Stimulated activated CD8-positive, alpha-beta memory T cell treated with anti-CD3 and anti-CD28 coated beads, Interleukin-4, amount 100 ng/mL, for 1 hour (primary cell): ENCODE measurements at places on chromosomes 11 and 22.

DNA sequence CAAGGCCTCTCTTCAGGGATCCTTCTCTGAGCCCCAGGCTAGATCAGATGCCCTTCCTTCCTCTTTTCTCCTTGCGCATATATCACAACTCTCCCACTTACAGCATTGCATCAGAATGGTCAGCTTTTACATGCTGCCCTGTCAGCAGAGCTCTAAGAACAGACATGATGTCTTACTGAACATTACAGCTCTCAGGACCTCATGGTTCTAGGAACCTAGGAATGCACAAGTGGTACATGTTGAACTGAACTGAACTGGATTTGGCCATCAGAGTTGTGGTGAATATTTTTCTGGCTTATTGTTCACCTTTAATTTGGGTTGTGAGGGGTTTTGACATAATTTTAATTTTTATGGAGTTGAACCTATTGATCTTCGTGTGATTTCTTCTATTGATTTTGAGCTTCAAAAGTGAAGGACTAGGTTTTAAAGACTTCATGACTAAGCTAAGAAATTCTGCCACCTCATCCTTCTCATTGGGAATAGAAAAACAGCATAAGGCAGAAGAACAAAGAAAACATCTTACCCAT is 37.7 kb upstream of the SPON1 start:
- DNase-seq: no peak

- DNase-seq: no peak
Measured at GRCh38 chr11:63610604-63611394, 3.4 kb downstream of the PLAAT3 start.

DNA sequence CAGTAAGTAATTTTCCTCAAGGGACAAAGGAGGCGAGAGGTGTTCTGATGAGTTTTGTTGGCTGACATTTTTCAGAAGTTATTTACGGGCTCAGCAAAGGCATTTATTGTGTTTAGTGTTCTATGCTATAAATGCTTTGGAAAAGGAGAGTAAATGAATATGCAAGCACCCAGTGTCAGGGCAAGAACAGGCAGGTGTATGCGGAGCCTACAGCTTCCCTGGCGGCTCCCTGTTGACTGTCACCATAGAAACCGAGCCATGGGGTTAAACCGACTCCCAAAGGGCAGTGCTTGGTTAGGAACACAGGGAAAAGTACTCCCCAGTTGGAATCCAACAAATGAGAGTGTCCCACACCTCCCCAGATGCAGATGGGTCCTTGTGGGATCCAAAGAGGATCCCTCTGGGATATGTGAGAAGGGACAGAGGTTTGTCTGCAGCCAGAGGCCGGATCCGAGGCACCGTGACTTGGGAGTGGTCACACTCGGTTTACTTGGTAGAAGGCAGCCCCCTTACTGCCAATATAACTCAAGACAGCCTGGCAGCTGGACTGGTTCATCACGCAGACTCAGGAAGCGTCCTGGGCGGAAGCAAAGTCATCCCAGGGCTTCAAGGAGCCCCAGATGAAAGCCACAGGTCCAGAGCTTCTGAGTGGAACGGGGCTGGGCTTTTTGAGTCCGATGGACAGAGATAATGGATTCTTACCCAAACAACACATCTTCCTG is 329.7 kb downstream of the CTTN start:
- no peak for DNase-seq

DNA sequence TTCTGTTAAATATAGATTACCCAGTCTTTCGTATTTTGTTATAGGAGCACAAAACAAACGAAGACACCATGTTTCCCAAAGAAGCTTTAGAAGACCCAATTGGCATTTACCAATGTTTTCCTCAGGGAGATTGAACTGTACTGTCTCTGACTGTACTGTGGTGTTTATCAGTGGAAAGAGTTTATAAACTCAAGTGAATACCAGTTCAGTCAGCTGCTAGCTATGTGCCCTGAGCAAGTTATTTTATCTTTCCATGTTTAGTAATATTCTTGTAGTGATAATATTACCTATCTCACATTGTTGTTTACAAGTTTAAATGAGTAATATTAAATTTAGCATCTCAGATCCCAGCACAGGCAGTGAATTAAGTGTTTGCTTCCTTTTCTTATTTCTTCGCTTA is 773.2 kb downstream of the KCNA4 start:
- no peak for DNase-seq

DNA sequence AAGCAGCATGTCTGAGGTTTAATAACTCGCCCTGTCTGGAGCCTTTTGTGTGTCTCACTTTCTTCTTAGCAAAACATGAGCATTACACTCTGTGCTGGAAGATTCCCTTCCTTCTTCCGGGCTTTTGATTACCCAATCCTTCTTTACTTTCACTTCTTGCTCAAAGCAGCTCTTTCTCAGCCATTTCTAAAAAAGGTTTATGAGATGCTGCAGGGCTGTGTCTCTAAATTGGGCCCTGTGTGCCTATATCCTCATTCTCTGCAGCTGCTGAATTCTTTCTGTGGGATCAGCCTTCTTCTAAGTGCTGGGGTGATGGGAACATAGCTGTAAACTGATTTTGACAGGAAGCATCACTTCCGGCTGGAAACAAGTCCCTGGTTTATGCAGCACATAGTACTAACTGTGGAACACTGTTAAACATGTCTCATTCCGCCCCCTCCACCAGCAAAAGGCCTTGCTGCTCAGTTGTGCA is 71.8 kb downstream of the PIWIL4 start:
- no peak for DNase-seq

GRCh38 chr22:48948575-48949170 is 879.0 kb downstream of the BRD1 start:
- no peak for DNase-seq

GRCh38 chr11:108093128-108093904 is 28.1 kb upstream of the ACAT1 start:
- no peak for DNase-seq

DNA sequence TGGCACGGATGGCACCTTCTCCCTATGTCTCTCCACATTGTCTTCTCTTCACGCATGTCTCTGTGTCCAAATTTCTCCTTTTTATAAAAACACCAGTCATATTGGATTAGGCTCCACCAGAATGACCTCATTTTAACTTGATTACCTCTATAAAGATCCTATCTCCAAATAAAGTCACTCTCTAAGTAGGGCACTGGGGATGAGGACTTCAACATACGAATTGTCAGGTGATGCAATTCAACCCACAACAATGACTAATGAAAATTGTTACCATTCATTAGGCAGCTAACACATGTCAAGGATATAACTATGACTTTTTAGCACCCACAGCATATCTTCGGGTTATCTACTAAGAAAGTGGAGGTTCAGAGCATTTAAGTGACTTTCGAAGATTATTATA is 55.5 kb upstream of the USP47 start:
- no peak for DNase-seq

GRCh38 chr11:121924191-121924590 is 191.8 kb downstream of the BLID start:
- no peak for DNase-seq

DNA sequence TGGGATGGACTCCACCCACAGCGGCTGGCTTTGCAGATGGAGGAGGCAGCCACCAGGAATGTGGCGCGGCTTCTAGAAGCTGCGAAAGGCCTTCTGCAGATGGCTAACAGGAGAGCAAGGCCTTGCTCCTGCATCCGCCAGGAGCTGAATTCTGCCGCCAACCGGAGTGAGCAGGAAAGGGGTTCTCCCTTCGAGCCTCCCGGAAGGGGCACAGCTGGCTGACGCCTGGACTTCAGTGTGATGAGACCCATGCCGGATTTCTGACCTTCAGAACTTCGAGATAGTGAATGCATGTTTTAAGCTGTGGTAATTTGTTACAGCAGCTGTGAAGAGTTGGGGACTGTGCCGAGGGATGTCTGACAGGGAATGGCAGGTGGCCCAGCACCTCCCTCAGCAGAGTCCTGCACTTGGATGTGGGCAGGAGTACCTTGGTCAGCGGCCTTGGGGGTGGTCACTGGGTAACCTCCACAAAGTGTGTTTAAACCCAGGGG is 7.7 kb downstream of the TBC1D22A start:
- DNase-seq: no peak

DNA sequence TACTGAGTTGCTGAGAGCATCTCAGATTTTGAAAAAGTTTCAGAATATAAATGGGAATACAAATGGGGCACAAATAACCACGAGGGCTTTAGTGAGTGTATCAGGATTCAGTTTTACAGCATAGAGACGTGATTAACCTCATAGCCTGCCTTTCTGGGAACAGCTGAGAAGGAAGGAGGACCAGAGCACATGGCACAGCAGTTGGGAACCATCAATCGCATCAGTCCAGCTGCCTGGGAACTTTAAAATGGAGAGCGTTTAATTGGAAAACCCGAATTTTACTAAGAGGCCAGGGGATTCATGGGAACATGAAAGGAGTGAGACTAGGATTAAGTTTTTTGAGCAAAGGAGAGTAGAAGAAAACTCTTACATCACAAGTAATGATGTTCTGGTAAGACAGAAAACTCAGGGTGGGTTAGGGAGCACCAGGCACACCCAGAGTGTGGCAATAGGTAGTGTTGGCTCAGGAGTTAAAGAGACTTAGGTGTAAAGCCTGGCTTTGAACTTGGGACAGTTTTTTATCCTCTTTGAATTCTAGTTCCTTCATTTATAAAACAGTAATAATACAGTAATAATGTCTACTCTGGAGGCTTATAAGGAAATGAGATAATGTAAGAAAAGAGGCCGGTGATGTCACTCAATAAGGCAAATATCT is 40.2 kb downstream of the FZD4 start:
- DNase-seq: no peak

- no peak for DNase-seq
Measured at GRCh38 chr11:31788085-31788484, 23.0 kb downstream of the PAX6 start.

DNA sequence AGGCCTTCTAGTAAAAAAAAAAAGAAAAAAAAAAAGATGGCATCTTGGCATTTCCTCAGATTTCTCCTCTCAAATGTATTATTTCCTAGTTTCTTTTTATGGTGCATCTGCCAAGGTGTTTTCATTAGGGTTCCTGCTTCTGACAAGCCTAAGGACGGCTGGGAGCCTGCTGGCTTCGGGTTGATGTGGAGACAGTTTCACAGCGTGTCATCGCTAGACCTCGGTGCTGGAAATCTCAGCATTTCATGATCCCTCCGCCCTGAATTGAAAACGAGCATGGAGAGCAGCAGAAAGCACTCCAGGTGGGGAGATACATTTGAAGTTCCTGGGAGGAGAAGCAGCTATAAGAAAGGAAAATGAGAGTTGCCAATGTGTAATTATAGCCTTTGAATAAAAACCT is 283.9 kb upstream of the CNTN5 start:
- DNase-seq: no peak

DNA sequence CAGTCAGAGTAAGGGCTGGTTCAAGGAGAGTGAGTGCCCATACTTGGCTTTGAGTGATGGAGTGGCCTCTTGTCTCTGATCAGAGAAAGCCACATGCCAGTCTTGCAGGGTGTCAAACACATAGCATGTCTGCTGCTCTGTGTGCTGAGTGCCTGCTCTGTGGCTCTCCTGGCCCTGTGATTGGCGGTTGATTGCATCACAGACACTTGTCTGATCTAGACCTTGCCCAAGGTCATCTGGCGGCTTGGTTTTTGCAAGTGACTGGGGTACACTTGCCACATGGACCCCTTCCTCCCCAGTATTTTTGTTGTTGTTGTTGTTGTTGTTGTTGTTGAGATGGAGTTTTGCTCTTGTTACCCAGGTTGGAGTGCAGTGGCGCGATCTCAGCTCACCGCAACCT is 10.3 kb downstream of the OSBP2 start:
- no peak for DNase-seq

GRCh38 chr11:45885274-45885920 is at the start of gene MAPK8IP1:
TSS of gene MAPK8IP1 (plus strand) at chr11:45885651. CDS start at chr11:45885821, 170 bp downstream.
- peak; percentile 13 for DNase-seq

DNA sequence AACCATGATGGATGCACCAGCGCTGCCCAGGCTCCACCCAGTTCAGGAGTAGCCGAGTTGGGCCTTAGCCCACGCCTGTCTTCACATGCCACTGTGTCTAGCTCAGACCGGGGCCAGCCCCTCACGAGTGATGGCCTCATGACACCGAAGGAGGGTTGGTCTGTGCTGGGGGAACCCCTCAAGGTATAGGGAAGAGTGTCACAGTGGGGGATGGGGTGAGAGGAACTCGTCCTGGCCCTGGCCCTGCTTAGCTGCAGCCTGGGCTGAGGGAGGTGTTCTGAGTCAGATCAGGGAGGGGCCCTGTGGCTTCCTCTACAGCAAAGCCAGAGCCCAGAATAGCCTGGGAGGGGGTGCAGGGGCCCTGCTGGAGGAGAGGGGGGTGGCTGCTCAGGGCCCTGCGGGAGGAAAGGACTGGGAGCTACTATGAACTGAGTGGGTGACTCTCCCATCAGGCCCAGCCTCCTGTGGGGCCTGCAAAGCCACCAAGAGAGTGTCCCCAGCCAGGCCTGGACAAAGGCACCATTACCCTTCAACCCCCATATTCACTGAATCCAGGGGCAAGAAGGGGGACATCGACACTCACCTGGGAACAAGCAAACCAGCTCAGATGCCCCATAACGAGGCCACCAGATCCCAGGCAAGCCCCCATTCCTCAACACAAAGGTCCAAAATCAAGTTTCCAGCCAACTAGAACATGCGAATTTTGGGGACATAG is 41.2 kb downstream of the IGLL5 start:
- no peak for DNase-seq

- DNase-seq: no peak
Measured at GRCh38 chr11:114924042-114924441, 245.7 kb downstream of the NXPE2 start.

DNA sequence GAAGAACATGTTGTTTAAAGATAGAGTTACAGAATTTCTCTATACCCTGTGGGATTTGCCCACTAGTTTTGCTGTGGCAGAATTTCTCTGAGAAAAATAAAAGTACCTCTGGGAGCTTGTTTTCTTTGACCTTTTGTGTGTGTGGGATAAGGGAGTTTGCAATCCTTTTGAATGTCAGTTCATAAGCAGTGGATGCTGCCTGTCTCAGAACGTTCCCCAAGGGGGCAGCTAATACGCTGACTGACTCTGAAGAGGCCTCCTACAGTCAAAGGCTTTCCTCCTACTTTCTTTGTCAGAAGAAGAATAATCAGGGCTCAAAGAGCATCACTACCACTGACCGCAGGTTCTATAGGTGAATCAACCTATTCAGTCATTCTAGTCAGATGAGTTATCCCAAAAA is 140.6 kb downstream of the AASDHPPT start:
- no peak for DNase-seq

- DNase-seq: peak; percentile 72
Measured at GRCh38 chr22:21952586-21953571, at the start of gene PPM1F. TSS of gene PPM1F (minus strand) at chr22:21952848. CDS start at chr22:21946048, 6,800 bp downstream.

- DNase-seq: no peak
Measured at GRCh38 chr11:132941024-132941646, 591.2 kb downstream of the OPCML start.

DNA sequence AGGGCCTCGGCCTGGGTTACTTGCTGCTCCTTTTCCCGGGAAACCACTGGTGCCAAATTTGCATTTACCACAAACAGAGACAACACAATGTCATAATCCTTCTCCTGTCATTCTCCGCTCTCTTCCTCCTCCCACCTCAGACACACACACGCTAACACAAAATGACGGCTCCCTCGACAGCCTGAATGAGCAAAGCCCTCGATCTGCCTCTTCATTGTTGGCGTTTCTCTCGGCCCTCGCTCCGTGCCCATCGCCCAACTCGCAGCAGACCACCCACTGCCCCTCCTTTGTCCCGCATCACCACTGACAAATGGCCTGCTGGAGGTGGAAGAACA is 12.5 kb upstream of the TCF20 start:
- DNase-seq: no peak
